ENCODE measurements at places on chromosomes 4 and X.

- no peak for DNase-seq
These were observed 144.3 kb downstream of the RTL3 start for GRCh38 chrX:78514852-78515251.

GRCh38 chrX:38206542-38206941, 14.1 kb downstream of the SRPX start:
- no peak for DNase-seq

- no peak for DNase-seq
These were observed 189.1 kb downstream of the SHOX start for GRCh38 chrX:819684-820083.

GRCh38 chr4:88010966-88011365, 3.5 kb downstream of the PKD2 start:
- no peak for DNase-seq

DNA sequence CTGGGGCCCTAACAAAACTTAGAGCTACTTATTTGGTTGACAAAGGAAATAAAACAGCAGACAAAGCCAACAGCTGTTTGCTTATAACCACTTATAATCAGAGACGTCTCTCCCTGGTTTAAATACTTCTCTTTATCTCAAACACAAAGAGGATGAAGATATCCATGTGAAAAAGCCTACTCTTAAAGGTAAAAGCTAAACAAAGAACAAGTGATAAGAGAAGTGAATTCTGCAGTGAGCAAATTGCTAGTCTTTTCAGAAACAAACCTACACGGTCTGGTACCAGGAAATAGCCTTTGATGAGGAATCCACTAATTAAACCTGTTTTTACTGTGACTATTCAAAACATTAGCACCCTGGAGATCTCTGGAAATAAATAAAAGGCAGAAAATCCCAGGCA, 46.7 kb downstream of the GRIA3 start:
- no peak for DNase-seq

DNA sequence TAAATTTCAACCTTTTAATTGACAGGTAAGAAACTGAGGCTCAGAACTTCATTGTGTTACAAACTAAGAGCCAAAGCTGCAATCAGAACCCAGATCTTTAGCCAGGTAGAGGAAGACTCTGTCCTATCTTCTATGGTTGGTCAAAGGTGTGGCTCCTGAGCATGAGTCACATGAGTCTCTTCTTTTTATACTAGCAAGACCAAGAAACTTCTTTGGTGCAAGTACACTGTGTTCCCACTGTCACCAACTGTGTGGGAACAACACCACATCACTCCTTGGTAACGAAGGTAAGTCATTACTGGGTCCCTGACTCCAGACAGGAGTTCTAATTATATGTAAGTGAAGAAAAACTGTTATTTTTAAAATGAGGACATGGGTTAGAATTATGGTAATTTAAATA, 290.1 kb downstream of the INPP4B start:
- DNase-seq: no peak

GRCh38 chr4:145898926-145899531, 39.6 kb downstream of the ZNF827 start:
- no peak for DNase-seq

Data from stimulated activated CD8-positive, alpha-beta memory T cell treated with anti-CD3 and anti-CD28 coated beads, Interleukin-4, amount 100 ng/mL, for 4 hours (primary cell).